ENCODE measurements at places on chromosomes 1 and 21. TPM values are rescaled to one million over a fixed set of nuclear protein-coding genes. Genes with fewer than 3 reads are reported as not detected.

GRCh38 chr1:110460253-110461220, 9.6 kb downstream of the PROK1 start:
- H3K27me3 ChIP-seq = no peaks in the 10 kb centered on the region
- H3K4me3 ChIP-seq = no peak overlapping the region
- H3K27ac ChIP-seq = no peak overlapping the region
- no peaks in the 10 kb centered on the region for H3K36me3 ChIP-seq

- H3K4me3 ChIP-seq = peak overlapping the region; percentile 90
- no peak for DNase-seq
- peaks cover 32% of the 10 kb centered on the region for H3K4me1 ChIP-seq
Measured at GRCh38 chr1:32204943-32205361, 519 bp upstream of the IQCC start.

DNA sequence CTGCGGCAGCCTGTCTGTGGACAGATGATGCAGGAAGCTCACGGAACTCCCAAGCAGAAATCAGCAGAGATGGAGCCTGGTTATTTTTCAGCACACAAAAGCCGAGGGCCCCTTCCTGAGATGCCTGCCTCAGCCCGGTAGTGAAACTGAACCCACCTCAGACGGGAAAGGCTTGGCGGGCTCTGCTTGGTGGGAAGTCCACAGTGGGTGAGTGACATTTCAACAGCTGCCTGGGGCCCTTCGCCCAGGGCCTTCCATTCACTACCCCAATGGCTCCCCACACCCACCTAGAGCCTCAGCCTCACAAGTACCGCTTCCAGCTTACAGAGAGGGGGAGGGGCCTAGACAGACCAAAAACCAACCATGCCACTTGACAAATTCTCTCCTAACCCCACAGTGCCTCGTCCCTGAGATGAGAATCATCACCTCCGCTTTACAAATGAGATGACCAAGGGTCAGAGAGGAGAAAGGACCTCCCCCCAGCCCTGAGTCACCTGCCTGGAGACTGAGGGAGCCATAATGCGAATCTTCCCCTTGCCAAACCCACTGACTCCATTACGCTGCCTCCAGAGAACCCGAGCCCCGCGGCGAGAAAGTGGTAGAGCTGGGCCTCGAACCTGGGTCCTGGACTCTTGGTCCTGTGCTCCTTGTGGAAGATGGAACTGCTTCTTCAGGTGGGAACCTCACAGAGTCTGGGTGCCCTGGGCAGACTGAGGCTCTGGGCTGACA, 3.4 kb upstream of the ECE1 start:
- peak; percentile 90 for DNase-seq
- peak overlapping the region; percentile 99 for H3K27ac ChIP-seq
- H3K4me1 ChIP-seq = peaks cover 89% of the 10 kb centered on the region
- peak overlapping the region; percentile 67 for H3K4me3 ChIP-seq

DNA sequence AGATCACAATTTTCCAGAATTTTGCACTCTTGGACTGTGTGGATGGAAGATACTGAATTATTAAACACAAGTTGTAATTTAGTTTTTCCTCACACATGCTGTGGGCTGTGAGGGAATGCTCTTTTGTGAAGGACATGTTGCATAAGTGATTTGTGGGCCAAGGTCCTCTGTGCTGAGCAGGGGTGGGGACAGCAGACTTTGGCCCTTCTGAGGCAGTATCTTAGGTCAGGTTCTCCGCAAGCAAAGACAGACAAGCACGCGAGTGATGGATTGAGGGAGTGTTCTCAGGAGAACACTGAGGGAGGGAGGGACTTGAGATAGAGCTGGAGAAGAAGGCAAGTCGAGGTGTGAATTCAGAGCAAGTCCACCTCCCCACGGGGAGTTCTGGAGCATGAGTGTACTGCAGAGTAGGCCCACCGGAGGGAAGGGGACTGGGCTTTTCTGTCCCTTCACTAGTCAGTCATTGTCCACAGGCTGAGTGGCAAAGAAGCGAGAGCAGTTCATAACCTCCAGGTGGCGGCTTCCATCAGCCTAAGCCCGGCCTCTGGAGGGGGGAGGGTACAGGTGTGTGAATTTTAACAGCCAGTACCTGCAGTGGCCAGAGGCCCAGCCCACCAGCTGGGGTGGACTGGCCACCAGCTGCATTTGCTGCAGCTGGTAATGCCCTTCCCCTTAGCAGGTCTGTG, 19.1 kb upstream of the CD101 start:
- H3K27ac ChIP-seq = no peak overlapping the region
- H3K4me1 ChIP-seq = peaks cover 23% of the 10 kb centered on the region
- no peaks in the 10 kb centered on the region for H3K27me3 ChIP-seq
- H3K4me3 ChIP-seq = no peak overlapping the region
- no peak for DNase-seq
- peaks cover 9% of the 10 kb centered on the region for H3K36me3 ChIP-seq

- H3K27ac ChIP-seq = no peak overlapping the region
- peaks cover 2% of the 10 kb centered on the region for H3K36me3 ChIP-seq
- H3K4me3 ChIP-seq = no peak overlapping the region
- peaks cover 13% of the 10 kb centered on the region for H3K4me1 ChIP-seq
- H3K27me3 ChIP-seq = no peaks in the 10 kb centered on the region
- no peak for DNase-seq
Measured at GRCh38 chr1:243407284-243408018, 151.6 kb downstream of the SDCCAG8 start.

GRCh38 chr1:200409203-200409760, 554 bp downstream of the ZNF281 start:
- peak overlapping the region; percentile 96 for H3K4me3 ChIP-seq
- no peaks in the 10 kb centered on the region for H3K27me3 ChIP-seq
- peak overlapping the region; percentile 93 for H3K27ac ChIP-seq
- peaks cover 53% of the 10 kb centered on the region for H3K4me1 ChIP-seq
- peak; percentile 51 for DNase-seq
- H3K36me3 ChIP-seq = peaks cover 37% of the 10 kb centered on the region

- no peak overlapping the region for H3K4me3 ChIP-seq
- no peaks in the 10 kb centered on the region for H3K27me3 ChIP-seq
- no peaks in the 10 kb centered on the region for H3K36me3 ChIP-seq
- H3K4me1 ChIP-seq = no peaks in the 10 kb centered on the region
Measured at GRCh38 chr1:219639876-219640577, 27.1 kb upstream of the ZC3H11B start.

DNA sequence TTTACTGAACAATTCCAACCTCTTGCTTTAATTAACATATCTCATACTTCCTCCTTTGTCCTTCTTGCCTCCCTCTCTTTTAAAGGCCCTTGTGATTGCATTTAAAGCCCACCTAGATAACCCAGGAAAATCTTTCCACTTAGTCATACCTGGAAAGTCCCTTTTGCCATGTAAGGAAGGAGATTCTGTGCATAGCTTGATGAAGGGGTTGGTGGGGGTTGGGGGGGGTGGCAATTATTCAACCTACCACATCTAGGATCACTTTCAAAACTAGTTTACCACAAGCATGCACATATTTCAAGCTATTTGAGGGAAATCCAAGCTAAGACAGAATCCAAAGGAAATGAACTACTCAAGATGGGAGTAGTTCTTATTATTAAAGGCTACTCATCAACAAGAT, 249.1 kb upstream of the PTBP2 start:
- H3K4me3 ChIP-seq = no peak overlapping the region
- H3K4me1 ChIP-seq = no peaks in the 10 kb centered on the region
- no peaks in the 10 kb centered on the region for H3K36me3 ChIP-seq
- peaks cover 5% of the 10 kb centered on the region for H3K27me3 ChIP-seq
- no peak for DNase-seq

GRCh38 chr1:202113690-202114300, 8.9 kb upstream of the GPR37L1 start:
- peaks cover 8% of the 10 kb centered on the region for H3K4me1 ChIP-seq
- H3K27me3 ChIP-seq = no peaks in the 10 kb centered on the region
- no peak for DNase-seq
- no peaks in the 10 kb centered on the region for H3K36me3 ChIP-seq
- H3K27ac ChIP-seq = no peak overlapping the region

DNA sequence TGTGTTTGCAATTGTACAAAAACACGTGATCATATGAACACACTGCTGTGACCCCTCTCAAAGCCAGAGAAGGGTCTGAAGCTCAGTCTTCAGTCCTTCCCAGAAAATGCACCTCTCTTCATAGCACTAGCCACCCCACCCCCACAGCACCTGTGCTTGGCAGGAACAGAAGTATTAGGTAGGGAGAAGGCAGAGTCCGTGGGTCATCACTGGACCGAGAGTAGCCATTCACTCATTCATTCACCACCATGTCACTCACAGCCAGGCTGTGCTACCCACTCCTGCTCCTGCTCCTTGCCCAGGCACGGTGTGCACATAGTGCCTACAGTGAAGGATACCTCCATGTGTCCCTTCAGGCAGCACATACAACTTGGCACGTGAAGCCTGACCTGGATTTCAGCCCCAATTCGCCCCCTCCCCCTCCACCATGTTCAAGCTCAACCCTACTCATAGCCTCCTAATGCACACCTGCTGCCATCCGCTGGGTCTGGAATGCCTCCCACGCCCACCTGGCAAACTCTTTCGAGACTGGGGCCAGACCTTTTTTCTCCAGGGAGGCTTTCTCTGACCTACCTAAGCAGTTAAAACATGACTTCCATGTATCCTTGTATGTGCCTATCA, 81.9 kb upstream of the GALNT2 start:
- no peaks in the 10 kb centered on the region for H3K36me3 ChIP-seq
- peaks cover 8% of the 10 kb centered on the region for H3K27me3 ChIP-seq
- H3K4me3 ChIP-seq = no peak overlapping the region
- no peak for DNase-seq
- H3K27ac ChIP-seq = no peak overlapping the region

- H3K27ac ChIP-seq = no peak overlapping the region
- no peaks in the 10 kb centered on the region for H3K4me1 ChIP-seq
- no peak for DNase-seq
- H3K4me3 ChIP-seq = no peak overlapping the region
Measured at GRCh38 chr1:45995298-45995697, 137.1 kb downstream of the PIK3R3 start.

DNA sequence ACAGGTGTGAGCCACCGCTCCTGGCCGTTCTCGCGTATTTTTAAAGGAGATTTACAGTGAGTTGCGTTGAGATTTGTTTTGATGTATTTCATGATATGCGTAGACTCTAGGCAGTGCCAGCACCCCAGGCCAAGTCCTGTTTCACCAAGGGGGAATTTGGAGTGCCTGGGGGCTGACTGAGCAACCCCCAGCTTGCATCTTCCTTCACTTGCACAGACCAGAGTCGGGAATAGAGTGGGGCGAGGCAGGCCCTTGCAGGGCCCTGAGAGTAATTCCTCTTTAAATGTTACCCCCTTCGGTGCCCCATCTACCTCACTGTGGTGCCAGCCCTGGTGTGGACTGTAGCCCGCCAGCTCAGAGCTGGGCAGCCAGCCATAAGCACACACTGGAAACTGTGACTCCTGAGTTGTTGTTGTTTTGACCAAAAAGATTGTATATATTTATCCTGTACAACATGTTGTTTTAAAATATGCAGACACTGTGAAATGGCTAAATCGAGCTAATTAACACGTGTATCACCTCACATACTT, 269.5 kb downstream of the NPHP4 start:
- H3K4me1 ChIP-seq = no peaks in the 10 kb centered on the region
- no peak for DNase-seq
- no peaks in the 10 kb centered on the region for H3K36me3 ChIP-seq
- H3K4me3 ChIP-seq = no peak overlapping the region
- peaks cover under 1% of the 10 kb centered on the region for H3K27me3 ChIP-seq
- H3K27ac ChIP-seq = no peak overlapping the region

GRCh38 chr1:119531606-119532323, 24.8 kb downstream of the HSD3B1 start:
- H3K27ac ChIP-seq = no peak overlapping the region
- DNase-seq = no peak
- H3K27me3 ChIP-seq = peaks cover 17% of the 10 kb centered on the region
- no peak overlapping the region for H3K4me3 ChIP-seq
- no peaks in the 10 kb centered on the region for H3K4me1 ChIP-seq

- peaks cover under 1% of the 10 kb centered on the region for H3K27me3 ChIP-seq
- no peaks in the 10 kb centered on the region for H3K36me3 ChIP-seq
- no peak overlapping the region for H3K4me3 ChIP-seq
- H3K27ac ChIP-seq = no peak overlapping the region
- peaks cover 2% of the 10 kb centered on the region for H3K4me1 ChIP-seq
Measured at GRCh38 chr1:3378411-3379208, 75.9 kb upstream of the ARHGEF16 start.

GRCh38 chr1:77927414-77927813, 39.0 kb downstream of the NEXN start:
- no peaks in the 10 kb centered on the region for H3K36me3 ChIP-seq
- no peak overlapping the region for H3K27ac ChIP-seq
- H3K4me1 ChIP-seq = peaks cover 10% of the 10 kb centered on the region
- H3K27me3 ChIP-seq = no peaks in the 10 kb centered on the region
- peak overlapping the region; percentile 64 for H3K4me3 ChIP-seq
- DNase-seq = no peak

DNA sequence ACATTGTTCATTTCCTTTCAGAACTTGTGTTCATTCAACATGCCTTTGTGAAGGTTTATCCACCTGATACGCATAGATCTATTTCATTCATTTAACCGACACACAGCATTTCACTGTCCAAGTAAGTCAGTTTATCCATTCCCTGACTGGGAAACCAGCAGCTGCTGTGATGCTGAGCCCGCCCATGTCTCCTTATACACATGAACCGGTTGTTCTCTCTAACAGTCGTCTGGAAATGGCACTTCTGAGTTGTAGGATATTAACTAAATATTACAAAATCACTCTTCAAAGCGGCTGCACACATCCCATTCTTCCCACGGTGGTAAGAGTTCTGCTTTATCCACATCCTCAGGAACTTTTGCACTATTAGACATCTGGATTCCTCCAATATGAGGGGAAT, 71.1 kb downstream of the NPHP4 start:
- peaks cover 1% of the 10 kb centered on the region for H3K4me1 ChIP-seq
- no peak overlapping the region for H3K27ac ChIP-seq
- no peak overlapping the region for H3K4me3 ChIP-seq

DNA sequence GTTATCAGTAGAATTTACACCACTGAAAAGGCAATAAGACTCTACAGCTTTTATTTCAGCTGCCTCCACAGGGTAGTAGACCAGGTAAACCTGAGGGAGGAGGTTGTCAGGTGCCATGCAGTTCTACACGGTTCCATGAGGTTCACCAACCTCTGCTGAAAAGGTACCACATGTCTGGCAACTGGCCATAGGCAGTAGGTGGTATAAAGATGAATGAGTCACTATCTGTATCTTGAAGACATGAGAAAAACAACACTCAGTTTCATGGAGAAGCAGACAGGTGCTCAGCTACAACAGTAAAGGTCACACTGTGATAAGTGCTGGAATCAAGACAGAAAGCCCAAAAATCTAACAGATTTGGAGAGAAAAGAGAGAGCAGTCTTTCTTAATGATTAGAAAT, 145.4 kb downstream of the PTGER3 start:
- no peak for DNase-seq
- H3K36me3 ChIP-seq = no peaks in the 10 kb centered on the region
- peaks cover 2% of the 10 kb centered on the region for H3K27me3 ChIP-seq
- no peaks in the 10 kb centered on the region for H3K4me1 ChIP-seq
- no peak overlapping the region for H3K27ac ChIP-seq

TBX19 gene
- total RNA-seq = 1.5 TPM

EPHA2 gene
- total RNA-seq = 0.29 TPM

COL9A2 gene
- total RNA-seq = 6.8 TPM

HOOK1 gene
- total RNA-seq = 16.0 TPM

KLF17 gene
- not detected for total RNA-seq

CD52 gene
- total RNA-seq = 141 TPM

ADGRL2 gene
- not detected for total RNA-seq

E2F2 gene
- total RNA-seq = 31.3 TPM

NEGR1 gene
- total RNA-seq = not detected

MYBPHL gene
- not detected for total RNA-seq

Measured in activated naive CD4-positive, alpha-beta T cell treated with anti-CD3 and anti-CD28 coated beads for 36 hours (primary cell).